Right forelimb (tissue), 1 donor: ENCODE measurements at places on chromosomes 3 and 15.
A peak's percentile ranks its signal among the peaks of the same experiment; 100 is the strongest.

GRCh38 chr3:194031867-194032635, 103.9 kb upstream of the HES1 start:
- no peak for DNase-seq

GRCh38 chr3:179558742-179559364, 3.9 kb upstream of the ACTL6A start:
- peak; percentile 80 for DNase-seq

DNA sequence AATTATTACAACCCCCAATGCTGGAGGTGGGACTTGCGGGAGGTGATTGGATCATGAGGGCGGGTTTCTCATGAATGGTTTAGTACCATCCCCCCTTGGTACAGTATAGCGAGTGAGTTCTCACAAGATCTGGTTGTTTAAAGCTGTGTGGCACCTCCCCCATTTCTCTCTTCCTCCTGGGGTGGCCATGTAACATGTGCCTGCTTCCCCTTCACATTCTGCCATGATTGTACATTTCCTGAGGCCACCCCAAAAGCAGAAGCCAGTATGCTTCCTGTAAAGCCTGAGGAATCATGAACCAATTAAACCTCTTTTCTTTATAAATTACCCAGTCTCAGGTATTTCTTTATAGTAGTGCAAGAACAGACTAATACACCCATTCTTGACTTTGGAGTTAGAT, 20.3 kb upstream of the PROK2 start:
- DNase-seq: no peak

DNA sequence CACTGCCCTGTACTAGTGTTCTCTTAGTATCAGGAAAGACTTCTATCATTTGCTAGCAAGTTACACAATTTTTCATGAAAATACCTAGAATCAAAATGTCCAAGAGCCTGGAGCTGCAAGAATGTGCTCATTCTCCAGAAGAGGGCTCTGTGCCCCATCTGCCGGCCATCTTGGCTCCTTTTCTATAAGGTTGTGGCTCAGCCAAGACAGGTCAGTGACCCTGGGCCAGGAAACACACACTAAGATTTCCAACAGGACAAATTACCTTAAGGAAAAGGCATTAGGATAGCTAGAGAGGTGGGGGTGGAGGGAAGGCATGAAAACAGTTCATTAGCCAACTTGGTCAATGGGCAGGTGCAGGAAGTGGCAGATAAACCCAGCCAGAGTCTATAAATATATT, 20.7 kb downstream of the TIMP4 start:
- no peak for DNase-seq

GRCh38 chr3:102178817-102179216, 256.0 kb upstream of the ZPLD1 start:
- no peak for DNase-seq

- DNase-seq: no peak
Observed at GRCh38 chr3:160184655-160185054, 40.6 kb upstream of the C3orf80 start.

DNA sequence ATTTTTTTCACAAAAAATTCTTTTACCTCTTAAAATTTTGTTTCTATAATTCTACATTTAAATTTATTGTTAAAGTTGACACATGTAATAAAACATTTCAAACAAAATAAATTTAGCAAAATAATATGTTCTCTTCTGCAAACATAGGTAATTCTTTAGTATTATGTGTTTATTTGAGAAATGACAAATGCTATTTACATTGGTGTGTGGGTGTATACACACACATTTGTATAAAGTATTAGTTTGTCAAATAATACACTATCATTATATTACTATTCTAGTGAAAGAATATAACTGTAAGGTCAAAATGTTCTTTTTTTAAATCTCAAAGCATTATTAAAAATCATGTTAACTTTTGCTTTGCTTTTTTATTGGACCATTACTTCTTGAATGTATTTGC, 1370.6 kb downstream of the SI start:
- no peak for DNase-seq

- DNase-seq: no peak
Observed at GRCh38 chr3:147943265-147943945, 534.2 kb downstream of the ZIC1 start.

- no peak for DNase-seq
Observed at GRCh38 chr3:116000311-116000710, 377.0 kb downstream of the GAP43 start.

GRCh38 chr3:4033296-4033695, 234.1 kb downstream of the LRRN1 start:
- DNase-seq: no peak

DNA sequence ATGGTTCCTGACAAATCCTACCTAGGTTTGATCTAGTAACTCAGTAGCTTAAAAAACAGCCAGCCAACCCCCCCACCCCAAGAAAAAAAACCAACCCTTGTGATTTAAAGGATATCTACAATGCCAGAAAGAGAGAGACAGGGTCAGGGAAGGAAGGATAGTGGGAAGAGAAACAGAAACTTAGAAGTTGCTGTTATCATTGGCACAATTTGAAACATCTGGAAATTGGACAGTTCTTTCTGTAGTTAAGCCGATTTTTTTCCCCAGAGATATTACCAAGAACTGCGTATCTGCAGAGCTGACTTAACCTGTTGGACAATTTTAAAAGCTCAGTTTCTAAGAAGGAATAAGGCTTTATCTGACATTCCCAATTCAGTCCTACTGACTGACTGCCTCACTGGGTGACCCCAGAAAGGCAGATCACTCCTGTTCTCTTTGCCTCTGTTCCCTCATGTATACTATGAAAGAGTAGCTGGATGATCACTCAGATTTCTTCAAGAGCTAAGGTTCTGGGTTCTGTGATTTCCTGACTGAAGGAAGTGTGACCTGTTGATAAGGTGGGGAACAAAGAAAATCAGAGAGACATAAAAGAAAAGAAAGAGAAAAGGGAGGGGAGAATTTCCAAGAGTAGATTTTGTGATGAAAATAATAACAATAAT, 128.3 kb downstream of the MAP2K5 start:
- DNase-seq: no peak

- no peak for DNase-seq
Observed at GRCh38 chr3:22175947-22176346, 424.9 kb upstream of the ZNF385D start.

DNA sequence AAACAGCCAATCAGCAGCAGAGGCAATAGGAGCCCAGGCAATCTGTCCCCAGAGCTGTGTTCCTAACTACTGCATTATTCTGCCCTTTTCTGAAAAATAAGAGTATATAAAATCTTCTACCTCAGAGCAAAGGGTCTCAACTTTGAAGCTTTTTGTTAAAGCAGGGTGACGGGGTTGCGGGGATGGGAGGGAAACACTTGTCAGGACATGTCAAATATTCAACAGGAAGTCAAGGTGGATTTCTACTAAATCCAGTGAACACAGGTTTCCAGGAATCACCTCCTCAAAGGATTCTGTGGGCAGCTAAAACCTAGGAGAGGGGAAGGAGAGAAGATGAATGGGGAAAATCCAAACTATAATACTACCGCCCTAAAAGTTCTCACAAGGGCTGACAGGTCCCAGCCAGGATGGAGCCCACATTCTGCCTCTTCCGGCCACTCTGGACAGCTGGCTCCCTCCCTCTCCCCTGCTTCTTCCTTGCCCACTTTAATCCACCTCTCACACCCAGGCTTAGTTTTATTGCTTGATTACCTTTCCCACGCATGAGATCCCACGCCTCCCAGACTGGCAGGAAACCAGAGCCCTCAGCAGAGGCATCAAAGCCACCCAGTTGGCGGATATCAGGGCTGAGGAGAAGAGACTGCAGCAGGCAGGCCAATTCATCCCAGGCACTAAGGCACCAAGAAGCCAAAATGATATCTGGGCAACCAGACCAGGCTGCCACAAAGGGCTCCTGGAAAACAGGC, 77.2 kb downstream of the OSBPL10 start:
- no peak for DNase-seq

- no peak for DNase-seq
Observed at GRCh38 chr3:78398401-78398800, 1358.5 kb downstream of the ROBO2 start.

GRCh38 chr3:42672515-42672914, 12.8 kb upstream of the KLHL40 start:
- no peak for DNase-seq

DNA sequence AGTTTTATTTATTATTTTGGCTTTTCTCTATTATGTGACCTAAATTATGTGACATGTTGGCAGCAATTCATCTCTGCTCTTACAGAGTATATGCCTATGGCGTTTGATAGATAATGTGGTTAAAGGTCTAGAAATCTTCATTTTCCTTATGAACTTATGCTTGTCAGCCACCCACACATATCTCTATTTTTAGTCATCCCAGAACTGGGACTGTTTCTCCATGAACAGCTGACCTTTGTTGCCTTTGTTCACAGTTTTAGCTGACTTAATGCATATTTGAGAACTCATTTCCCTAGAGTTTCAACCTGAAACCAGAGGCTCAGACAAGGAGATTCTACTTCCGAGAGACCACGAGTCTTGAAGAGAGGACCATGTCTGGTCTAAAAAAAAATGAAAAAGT, 176.5 kb downstream of the RAP2B start:
- DNase-seq: no peak

DNA sequence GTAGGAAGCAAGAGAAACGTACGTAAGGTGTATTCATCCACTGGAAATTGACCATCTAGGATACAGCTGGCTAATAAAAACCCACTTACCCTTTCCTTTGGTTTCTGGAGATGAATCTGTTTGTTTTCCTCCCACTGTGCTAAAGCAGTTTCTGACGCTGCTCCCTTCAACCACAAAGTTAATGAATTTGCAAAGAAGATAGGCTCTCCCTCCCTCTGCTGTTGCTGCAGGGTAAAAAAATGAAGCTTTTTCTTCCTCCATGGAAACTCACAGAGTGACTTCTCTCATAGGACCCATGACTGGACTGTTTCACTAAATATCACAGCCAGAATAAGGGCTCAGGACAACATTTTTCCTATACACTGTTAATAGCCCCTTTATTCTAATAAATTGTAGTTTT, 172.1 kb upstream of the LRRN1 start:
- DNase-seq: no peak

DNA sequence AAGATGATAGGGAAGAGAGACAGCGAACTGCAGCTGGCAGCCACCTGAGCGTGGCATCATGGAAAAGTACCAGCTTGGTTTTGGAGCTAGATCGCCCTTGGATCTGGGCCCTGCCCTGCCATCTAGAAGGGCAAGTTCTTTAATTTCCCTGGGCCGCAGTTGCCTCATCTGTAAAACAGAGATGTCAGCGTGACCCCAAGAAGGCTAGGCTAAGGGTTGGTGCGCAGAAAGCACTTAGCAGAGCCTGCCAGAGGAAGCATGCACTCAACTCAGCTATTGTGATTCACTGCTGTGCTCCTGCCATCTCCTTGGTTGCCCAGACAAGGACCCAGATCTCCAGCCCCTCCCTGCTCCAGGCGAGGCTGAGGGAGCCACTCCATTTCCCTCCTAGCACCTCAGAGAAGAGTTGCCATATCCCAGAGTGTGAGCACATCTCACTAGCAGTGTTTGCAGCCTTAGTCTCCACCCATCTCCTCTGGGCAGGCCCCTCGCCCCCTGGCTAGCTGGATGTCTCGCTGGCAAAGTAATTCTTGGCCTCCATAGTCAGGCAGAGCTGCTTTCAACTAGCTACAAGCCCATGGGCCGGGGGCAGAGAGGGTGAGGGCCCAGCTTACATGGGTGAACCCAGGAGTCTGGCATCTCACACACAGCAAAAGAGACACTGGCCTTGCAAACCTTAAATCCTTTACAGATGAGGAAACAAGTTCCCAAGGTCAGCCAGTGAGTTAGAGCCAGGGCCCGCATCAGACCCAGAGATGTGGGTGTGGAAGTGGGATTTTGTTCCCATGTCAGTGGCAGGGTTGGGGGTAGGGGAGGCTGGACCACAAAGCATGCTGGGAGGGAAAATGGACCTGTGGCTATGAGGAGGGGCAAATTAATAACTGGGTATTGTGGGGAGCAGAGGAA, 280.7 kb upstream of the TLE3 start:
- DNase-seq: no peak

GRCh38 chr15:79872358-79873017, 24.3 kb downstream of the MTHFS start:
- DNase-seq: no peak

DNA sequence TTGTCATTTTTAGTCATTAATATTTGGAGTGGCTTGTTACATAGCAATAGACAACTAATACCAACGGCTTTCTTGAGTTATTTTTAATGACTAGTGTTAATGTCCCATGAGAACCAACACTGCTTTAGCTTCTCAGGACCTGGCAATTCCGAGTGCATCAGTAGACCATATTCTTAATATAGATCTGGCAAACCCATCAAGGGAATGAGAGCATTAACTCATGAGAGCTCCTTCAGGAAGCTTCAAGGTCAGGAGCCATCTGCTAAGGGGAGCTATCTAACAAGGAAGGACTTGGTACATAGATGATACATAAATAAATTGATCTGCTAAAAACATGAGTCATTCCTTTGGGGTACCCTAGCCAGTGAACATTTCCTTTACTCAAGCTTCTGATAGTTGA, 122.6 kb upstream of the EPHA3 start:
- no peak for DNase-seq

GRCh38 chr3:158249183-158249582, 139.3 kb downstream of the RSRC1 start:
- no peak for DNase-seq

DNA sequence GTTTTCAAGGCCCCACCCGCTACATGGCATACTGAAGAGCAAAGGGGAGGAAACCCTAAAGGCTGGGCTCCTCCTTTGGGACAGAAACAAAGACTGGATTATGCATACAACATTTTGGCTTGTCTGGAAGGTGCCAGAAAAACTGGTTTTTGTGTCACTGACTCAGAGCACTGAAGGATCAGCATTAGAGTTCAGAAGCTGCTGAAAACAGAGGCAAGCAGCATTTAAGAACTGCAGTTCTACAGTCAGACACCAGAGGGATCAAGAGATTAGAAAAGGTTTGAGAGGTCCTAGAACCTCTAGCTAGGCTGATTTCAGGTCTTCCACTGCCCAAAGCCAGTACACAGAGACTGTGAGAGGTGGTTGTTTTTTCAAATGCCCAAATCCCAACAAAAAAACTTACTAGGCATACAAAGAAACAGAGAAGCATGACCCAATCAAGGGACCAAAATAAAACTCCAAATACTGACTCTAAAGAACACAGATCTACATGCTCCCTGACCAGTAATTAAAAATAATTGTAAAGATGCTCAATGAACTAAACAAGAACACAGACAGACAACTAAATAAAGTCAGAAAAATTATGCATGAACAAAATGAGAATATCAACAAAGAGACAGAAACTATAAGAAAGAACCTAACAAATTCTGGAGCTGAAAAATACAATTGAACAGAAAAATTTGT, 91.2 kb downstream of the SENP2 start:
- no peak for DNase-seq
